NCI-H1436 (cell line): ENCODE measurements at places on chromosomes 5 and 9.

DNA sequence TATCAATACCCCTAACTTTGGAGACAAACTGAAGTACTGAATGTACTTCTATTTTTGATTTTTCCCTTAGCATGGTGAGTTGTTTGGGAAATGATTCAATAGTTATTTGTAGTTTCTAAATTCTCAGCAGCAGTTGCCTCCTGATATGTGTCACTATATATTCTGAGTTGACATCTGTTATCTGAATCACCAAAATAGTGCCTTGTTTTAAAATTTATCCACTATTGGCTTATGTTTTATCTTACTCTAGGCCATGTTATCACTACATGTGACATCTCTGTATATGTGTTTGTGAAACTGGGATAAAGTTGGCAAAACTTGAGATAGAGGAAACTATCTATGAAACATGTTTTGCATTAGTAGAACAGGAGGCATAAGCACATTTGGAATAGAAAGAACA is 317.6 kb downstream of the TLE4 start:
- DNase-seq = no peak

- no peak for DNase-seq
Observed at GRCh38 chr5:168168978-168169698, 122.3 kb upstream of the WWC1 start.

- no peak for DNase-seq
Observed at GRCh38 chr9:86238861-86239770, 20.3 kb downstream of the C9orf153 start.

DNA sequence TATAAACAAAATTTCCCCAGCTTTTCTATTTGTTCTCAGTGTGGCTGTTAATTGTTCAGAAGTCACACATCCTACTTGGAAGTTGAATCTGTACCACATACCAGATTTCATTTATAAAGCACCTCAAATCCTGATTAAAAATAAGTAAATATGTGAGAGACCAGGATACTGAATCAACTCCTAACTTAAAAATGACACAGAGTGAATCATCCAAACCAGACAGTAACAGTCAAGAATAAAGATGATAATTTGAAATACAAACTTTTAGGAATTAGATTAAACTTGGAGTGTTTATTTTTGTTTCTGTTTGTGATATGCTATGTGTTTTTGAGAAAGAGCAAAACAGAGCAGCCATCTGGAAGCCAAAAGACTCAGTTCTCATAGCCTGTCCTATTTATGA is 633.2 kb upstream of the RORB start:
- no peak for DNase-seq

- DNase-seq = no peak
Observed at GRCh38 chr5:64666078-64666477, 24.2 kb upstream of the SHISAL2B start.
